CD14-positive monocyte (primary cell): ENCODE measurements at places on chromosomes 3 and 15. TPM values are rescaled to one million over a fixed set of nuclear protein-coding genes. Genes with fewer than 3 reads are reported as not detected.

- no peak overlapping the region for H3K27ac ChIP-seq
- H3K27me3 ChIP-seq, result no peaks in the 10 kb centered on the region
- H3K36me3 ChIP-seq, result no peaks in the 10 kb centered on the region
- no peaks in the 10 kb centered on the region for H3K4me1 ChIP-seq
Observed at GRCh38 chr15:97652700-97653167, 307.8 kb upstream of the ARRDC4 start.

DNA sequence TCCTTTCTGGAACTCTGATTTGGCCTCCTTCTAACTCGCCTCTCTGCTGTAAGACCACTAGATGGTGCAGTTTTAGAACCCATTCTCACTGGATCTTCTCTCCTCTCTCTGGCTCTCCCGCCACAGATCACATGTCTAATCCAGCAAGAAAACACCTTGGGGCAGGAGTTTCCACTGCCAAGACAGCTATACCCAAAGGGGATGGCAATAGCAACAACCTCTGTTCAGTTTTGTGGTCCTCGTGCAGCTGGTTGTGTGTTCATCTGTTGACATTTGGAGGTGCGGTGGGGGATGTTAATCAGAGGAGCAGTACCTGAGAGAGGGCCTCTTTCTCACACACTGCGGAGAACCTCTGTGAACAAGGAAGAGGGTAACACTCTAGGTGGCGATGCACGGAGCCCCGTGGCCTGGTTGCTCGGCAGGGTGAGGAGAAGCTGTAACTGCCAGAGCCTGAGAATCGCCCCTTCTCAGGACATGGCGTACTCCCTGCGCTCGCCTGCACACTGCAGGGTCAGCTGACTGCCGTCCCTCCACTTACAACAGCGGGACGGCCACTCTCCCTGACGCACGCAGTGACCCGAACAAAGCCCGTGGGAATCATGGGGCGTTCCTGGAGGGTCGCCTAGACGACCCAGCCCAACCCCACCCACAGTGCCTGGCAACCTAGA is at the start of gene TEX55:
Gene TEX55 (plus strand): TSS at position 666 of the 668 bp plus-strand sequence. CDS start 25 bp downstream, outside the sequence.
- H3K27ac ChIP-seq, result no peak within 1 kb of the TSS
- H3K36me3 ChIP-seq, result no peaks in the 10 kb centered on the region
- H3K27me3 ChIP-seq, result no peaks in the 10 kb centered on the region
- H3K4me3 ChIP-seq, result no peak within 1 kb of the TSS
- no peak for DNase-seq

PLA2G4E gene
- polyA plus RNA-seq, result not detected in 2 replicates

DNA sequence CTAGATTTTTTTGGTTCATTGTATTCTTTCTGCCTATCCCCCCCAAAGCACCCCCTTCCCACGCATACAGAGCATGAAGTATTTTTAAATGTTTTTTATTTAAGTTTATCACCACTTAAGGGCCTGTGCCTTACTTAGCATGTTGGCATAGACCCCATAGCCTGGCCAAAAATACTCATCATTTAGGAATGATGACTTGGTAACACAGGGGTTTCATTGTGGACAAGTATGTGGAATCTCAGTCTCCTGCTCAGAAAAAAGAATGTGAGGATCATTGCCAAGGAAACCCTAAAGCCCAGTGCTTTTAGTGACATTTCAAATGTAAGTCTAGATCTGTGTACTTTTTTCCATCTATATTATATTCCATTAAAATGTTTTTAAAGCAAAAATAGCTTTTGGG is 146.3 kb downstream of the ALCAM start:
- H3K27me3 ChIP-seq, result no peaks in the 10 kb centered on the region
- no peak overlapping the region for H3K4me3 ChIP-seq
- H3K27ac ChIP-seq, result no peak overlapping the region
- no peak for DNase-seq
- no peaks in the 10 kb centered on the region for H3K4me1 ChIP-seq
- H3K36me3 ChIP-seq, result no peaks in the 10 kb centered on the region

- no peak for DNase-seq
- no peak overlapping the region for H3K4me3 ChIP-seq
- no peak overlapping the region for H3K27ac ChIP-seq
- H3K4me1 ChIP-seq, result no peaks in the 10 kb centered on the region
Observed at GRCh38 chr3:126685021-126685420, 19.0 kb upstream of the CHCHD6 start.
